ENCODE measurements at places on chromosomes 1 and 21. TPM values are rescaled to one million over a fixed set of nuclear protein-coding genes. Genes with fewer than 3 reads are reported as not detected.

The NGF gene
- 4.0 TPM for total RNA-seq

The MYOG gene
- not detected for total RNA-seq

The MAN1A2 gene
- total RNA-seq, result 23.5 TPM

The AIM2 gene
- total RNA-seq, result 0.56 TPM

The KCNK2 gene
- 0.27 TPM for total RNA-seq

The PCSK9 gene
- total RNA-seq, result not detected

The COL24A1 gene
- 1.9 TPM for total RNA-seq

The HHAT gene
- 1.5 TPM for total RNA-seq

The DNAH14 gene
- total RNA-seq, result 5.6 TPM

The ANGEL2 gene
- 17.1 TPM for total RNA-seq

The KCNJ6 gene
- not detected for total RNA-seq

The GBP6 gene
- 0.13 TPM for total RNA-seq

The FOXD2 gene
- total RNA-seq, result not detected

The PROK1 gene
- not detected for total RNA-seq

The CFHR2 gene
- total RNA-seq, result not detected

The OR2AK2 gene
- total RNA-seq, result not detected

The LAMB3 gene
- total RNA-seq, result 5.0 TPM

The C1orf116 gene
- 0.81 TPM for total RNA-seq

The FBXO44 gene
- 15.6 TPM for total RNA-seq

The REN gene
- total RNA-seq, result not detected

The OR4F16 gene
- not detected for total RNA-seq

The WNT2B gene
- total RNA-seq, result 1.2 TPM

The OR2M7 gene
- total RNA-seq, result not detected

The SLC9C2 gene
- not detected for total RNA-seq

The IGSF3 gene
- total RNA-seq, result 17.5 TPM

The ADAMTSL4 gene
- total RNA-seq, result 64.4 TPM

The TMEM69 gene
- 22.1 TPM for total RNA-seq

The NBL1 gene
- total RNA-seq, result 38.6 TPM

The CXADR gene
- 21.1 TPM for total RNA-seq

The PLPPR5 gene
- total RNA-seq, result not detected

The LCE3D gene
- total RNA-seq, result not detected

The CHIT1 gene
- 0.48 TPM for total RNA-seq

The HTR6 gene
- not detected for total RNA-seq

The TSSK3 gene
- total RNA-seq, result 1.0 TPM

The CYYR1 gene
- total RNA-seq, result 24.7 TPM

The COL11A1 gene
- not detected for total RNA-seq

The SRRM1 gene
- 50.4 TPM for total RNA-seq

The SPRR2A gene
- total RNA-seq, result not detected
